ENCODE measurements at places on chromosomes 3 and 15.

DNA sequence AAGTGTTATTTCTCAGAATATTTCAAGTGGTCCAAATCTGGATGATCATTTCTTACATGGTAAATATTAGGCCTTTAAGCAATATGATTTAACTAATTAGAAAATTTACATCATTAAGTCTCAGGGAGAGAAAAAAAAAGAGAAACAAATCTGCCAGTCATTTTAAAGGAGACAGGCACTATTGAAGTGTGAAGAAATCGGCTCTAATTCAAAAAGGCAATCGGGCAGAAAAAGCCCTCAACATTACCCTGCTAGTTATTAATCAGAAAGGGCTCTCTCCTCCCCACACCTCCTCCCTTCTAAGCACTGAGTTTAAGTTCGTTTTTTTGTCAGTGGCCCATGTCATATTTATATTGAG is 215.9 kb downstream of the MEIS2 start:
- no peak for DNase-seq

GRCh38 chr3:66383023-66383422 is 117.8 kb downstream of the LRIG1 start:
- no peak for DNase-seq

GRCh38 chr15:87527416-87527815 is 729.1 kb downstream of the NTRK3 start:
- no peak for DNase-seq

DNA sequence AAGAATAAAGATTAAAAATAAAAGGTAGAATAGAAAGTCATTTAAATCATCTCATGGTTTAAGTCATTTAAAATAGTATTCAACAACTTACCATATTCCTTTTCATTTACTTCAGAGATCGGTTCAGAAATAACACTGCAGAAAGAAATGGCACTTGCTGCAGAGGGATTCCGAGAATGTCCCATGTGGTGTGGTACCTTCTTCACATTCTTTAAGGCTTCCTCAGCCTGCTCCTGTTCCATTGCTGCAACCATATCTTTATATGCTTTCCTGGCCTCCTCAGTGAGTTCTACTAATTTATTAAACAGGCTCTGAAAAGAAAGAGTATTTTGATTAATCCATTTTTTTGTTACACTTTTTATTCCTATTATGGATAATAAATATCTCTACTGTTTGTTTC is 32.6 kb upstream of the SHC4 start:
- DNase-seq: no peak

GRCh38 chr3:189937302-189938127 is 183.2 kb downstream of the P3H2 start:
- peak; percentile 10 for DNase-seq

DNA sequence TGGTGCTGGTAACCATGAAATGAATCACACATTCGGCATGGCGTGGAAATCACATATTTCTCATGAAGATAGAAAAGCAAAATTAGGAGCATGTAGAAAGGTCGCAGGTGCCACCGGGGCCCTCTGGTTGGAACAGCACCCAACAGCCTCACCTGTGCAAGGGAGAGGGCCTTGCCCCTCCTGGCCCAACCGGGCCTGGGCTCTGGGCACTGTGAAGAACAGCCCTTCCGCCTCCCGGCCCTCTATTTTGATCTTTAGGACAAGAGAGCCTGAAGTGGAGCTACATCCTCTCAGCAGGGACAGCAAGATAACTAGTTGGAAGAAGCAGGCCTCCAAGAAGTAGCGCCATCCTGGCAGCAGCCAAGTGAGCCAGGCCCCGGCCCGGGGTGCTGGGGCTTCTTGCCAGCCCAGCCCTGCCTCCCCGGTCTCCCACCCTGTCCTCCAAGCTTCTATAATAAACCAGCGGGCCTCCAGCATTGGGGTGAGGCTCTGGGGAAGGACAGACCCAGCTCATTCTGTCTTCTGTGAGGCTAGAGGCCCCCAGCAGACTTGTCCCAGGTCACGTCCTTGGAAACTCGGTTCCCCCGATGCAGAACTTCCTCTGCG is 46.1 kb upstream of the FGD5 start:
- DNase-seq: no peak

GRCh38 chr15:30979457-30979856 is 12.0 kb downstream of the MTMR10 start:
- no peak for DNase-seq

DNA sequence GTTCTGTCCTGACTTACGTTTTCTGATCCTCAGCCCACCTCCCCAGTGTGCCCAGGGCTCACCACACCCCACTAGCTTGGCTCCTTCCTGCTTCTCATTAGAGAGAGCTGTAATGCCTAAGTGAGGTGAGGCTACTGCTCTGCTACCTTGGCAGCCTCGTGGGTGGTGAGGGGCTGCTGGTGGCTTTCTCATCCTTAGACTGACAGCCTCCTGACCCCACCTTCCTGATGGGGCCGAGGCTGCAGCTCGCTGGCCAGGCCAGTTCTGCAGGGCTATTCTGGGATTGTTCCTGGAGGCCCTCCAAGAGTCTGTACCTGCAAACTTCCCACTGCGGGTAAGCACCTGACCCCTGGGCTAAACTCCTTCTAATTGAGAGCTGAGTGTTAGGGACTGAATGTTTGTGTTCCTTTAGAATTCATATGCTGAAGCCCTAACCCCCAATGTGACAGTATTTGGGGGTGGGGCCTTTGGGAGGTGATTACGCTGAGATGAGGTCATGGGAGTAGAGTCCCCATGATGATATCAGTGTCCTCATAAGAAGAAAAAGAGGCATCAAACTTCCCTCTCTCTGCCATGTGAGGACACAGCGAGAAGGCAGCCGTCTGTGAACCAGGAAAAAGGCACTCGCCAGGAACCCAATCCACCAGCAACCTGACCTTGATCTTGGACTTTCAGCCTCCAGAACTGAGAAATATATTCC is 38.1 kb upstream of the IQSEC1 start:
- DNase-seq: no peak

DNA sequence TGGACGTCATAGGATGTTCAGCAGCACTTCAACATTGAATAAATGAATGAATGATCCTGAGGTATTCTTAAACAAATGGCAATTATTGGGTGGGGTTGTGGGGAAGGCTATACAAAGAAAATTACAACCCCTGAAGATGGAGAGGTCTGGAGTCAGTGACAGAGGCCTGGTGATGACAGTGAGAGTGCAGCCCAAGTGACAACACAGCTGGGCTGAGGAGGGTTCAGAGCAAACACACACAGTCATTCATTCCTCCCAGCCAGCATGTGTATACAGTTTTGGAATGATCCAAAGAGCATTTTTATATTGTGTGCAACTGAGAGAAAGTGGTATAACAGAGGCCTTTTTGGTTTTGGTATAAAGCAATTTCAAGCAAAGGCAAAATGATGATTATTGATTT is 148.1 kb downstream of the ANO10 start:
- no peak for DNase-seq

DNA sequence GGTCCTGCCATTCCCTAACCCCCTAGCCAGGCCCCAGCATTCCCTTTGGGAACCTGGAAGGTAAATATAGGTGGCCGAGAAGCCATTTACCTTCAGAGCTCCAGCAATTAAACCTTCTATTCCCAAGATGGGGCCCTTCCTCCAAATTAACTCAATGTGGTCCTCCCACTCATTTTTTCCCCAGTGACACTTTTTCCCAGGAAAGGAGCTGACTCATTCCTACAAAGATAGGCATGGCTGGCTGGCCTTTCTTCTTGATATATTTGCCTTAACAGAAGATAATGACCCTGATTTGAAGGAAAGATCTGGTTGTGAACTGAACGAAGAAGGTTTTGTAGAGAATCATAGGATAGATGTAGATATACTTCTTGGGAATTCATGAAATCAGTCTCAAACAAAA is 279.0 kb upstream of the VEPH1 start:
- no peak for DNase-seq

- DNase-seq: no peak
These were observed 5.2 kb downstream of the MEIS2 start for GRCh38 chr15:37094915-37095711.

DNA sequence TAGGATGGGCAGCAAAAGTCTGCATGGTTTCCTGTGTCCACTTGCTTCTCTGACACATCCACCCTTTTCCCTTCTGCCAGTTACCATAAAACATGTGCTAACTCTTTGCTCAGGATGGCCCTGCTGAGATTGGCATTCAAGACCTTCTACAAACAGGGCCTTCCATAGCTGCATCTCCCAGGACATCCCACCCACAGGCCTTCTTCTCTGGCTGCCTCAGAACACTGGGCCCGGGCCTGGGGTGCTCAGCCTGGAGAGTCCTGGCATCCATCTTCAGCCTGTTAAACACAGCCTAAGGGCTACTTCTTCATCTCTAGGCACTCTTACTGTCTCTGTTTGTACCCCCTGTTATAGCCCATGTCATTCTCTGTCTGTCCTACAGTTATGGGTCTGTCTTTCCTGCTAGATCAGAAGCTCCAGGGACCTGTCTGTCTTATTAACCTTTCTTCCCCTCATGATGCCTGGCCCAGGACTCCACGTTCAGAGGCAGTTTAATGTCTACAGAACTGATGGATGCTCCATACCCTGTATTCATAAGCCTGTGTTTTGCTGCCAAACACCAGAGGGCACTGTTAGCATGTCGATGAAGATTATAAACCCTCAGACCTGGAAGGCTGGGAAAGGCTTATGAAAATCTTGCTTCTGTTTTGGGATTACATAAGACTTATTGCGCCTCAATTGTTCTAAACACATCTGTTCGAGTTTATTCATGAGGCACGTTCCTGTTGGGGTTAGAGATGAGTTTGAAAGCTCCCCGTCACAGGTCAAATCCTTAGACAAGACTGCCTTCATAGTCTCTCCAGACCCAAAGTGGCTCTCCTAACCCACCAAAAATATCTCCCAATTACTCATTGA is 16.5 kb downstream of the SEMA3G start:
- DNase-seq: peak; percentile 59

DNA sequence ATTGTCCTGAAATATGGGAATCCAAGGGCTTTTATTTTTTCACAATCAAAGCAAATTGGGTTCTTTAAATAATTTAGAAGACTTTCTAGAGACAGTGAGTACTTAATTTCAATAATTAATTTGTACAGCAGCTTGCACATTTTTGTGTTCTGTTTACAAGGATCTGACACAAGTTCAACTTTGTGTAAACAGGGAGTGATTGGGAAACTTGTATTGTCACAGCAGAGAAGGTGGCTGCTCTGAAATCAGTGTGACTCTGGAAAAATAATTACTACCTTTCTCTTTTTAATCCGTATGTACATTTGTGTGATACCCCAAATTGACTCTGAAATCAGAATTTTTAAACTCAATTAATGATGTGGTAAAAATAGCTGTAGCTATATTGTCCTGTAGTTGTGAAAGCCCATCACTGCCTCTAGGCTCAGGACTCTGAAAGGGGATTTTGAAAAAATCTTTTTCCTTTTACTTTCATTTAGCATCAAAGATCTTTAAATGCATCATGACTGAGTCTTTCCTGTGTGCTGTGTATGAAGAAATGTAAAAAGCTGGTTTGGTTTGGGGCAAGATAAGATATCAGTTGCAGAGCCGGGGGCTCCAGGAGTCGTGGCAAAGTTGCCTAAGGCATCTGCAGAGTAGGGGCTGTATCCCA is 45.1 kb downstream of the MFSD1 start:
- DNase-seq: no peak

- peak; percentile 64 for DNase-seq
These were observed 126.4 kb downstream of the GREM1 start for GRCh38 chr15:32844118-32844711.

Data from NCI-H526 treated with DMSO at 0.1 percent for 48 hours (cell line).